ENCODE measurements at places on chromosomes 12 and 14.

DNA sequence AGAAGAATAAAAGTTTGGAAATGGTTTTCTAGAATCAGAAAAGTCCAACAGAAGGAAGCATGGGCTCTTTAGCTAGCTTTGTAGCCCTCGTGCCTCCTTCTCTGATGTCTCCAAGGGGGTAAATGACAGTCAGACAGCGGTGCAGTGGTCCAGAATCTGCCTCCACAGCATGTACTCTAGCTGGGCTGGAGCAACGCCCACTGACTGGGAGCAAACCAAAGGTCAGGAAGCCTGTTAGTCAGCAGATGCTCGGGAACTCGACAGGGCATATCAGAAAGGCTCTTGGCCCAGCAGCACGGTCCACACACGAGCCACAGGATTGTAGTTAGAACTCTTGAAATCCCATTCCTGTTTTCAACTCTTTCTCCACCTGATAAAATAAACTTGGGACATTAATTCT is 164.3 kb downstream of the GRIN2B start:
- no peak for DNase-seq

DNA sequence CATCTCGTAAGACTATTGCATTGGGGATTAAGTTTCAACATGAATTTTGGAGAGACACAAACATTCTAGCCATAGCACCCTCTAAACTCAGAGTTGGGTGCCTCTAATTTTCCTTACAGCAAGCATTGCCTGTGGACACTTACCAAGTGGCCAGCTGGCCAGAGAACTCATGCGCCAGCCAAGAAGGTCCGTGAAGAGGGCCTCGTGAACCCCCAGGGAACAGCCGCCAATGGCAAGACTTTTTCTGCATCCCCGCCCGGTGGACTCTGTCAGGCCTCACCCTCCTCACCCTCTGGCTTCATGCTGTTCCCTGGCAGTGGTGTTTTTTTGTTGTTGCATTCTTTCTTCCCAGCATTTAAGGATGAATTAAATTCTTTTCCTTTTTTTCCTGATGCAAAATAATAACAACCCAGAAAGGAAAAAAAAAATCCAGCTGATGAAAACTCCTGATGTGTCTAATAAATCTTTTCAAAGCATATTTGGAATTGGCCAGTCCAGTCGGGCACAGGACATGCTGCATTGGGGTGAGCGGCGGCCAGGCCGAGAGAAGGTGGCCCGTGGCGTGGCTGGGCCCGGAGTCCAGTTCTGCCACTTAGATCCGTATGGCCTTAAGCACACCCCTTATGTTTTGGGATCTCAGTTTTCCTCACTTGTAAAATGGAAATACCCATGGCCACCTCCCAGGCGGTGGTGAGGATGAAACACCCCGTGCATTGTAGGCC is 191.9 kb upstream of the DIO3 start:
- DNase-seq = no peak

- no peak for DNase-seq
These were observed 78.5 kb downstream of the MDGA2 start for GRCh38 chr14:47596860-47597259.

- no peak for DNase-seq
These were observed 11.4 kb upstream of the NID2 start for GRCh38 chr14:52080158-52080800.

- peak; percentile 65 for DNase-seq
These were observed 23.0 kb downstream of the KLRK1 start for GRCh38 chr12:10366875-10367274.

GRCh38 chr12:104855599-104855998 is 102.5 kb downstream of the SLC41A2 start:
- no peak for DNase-seq

Measured in NCI-H2081 treated with DMSO at 0.1 percent for 48 hours (cell line).